ENCODE measurements at places on chromosomes 16 and 17.

DNA sequence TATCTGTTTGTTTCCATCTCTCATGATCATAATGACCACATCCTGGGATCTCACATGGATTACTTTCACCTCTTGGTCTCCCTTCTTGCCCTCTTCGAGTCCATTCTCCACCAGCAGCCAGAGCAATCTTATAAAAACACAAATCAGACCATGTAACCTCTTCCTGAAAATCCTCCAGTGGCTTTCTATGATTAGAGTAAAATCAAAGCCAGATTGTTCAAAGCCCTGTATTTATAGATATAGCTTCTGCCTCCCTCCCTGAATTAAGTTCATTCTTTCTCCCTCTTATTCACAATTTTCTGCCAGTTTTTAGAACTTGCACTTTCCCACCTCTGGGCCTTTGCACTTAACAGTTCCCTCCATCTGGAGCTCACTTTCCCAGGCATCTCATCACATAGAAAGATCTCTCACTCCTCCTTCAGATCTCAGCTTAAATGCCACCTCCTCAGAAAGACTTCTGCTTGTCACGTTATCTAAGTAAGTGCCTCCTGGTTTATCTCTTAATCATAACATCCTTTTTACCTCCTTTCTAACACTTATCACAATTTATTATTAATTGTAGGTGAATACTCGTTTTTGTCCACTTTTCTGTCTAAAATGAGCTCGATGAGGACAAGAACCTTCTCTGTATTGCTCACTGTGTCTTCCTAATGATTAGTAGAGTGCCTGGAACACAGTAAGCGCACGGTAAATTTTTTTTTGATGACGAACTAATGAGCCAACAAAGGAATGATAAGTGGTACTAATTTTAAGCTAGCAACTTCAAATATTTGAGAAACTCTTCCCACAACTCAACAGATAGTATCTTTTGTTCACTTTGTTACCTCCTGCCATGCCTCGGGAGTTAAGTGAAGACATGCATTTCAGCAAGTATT is 80.5 kb downstream of the CYB561 start:
- DNase-seq: no peak

DNA sequence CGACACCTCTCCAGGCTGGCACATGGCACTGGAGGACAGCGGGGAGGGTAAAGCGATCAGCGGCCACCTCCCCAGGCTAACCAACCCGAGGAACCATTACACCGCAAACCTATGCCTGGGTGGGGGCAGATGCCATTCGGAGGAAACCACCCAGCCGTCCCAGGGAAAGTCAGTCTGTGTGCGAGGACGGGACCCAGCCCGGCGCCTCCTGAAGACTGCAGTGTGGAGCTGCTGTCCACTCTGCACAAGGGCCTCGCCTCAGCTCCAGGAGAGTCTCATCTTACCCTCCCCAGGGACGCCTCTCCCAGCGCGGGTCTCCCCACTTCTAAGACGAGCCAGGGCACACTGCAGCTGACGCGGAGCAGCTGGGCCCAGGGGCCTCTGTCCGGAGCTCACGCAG is 8.0 kb downstream of the SLC38A10 start:
- no peak for DNase-seq

DNA sequence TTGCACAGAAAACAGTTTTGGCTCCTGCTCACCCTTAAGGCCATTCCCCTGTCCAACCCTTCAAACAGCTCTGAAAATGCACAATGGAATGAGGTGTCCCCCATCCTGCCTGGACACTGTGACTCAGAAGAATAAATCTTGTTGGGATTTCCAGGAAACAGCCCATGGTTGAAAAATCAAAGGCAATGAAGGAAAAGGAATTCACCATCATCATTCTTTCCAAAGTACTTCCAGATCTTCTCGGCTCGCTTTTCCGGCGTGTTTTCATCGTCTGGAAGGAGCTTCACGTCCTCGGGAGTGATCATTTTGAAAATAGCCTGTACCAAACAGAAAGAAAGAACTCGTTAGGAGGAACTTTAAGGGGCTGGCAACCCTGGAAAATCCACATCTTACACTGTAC is 4.3 kb downstream of the RCVRN start:
- DNase-seq: no peak

GRCh38 chr17:73013301-73013700 is 79.2 kb downstream of the SLC39A11 start:
- no peak for DNase-seq

DNA sequence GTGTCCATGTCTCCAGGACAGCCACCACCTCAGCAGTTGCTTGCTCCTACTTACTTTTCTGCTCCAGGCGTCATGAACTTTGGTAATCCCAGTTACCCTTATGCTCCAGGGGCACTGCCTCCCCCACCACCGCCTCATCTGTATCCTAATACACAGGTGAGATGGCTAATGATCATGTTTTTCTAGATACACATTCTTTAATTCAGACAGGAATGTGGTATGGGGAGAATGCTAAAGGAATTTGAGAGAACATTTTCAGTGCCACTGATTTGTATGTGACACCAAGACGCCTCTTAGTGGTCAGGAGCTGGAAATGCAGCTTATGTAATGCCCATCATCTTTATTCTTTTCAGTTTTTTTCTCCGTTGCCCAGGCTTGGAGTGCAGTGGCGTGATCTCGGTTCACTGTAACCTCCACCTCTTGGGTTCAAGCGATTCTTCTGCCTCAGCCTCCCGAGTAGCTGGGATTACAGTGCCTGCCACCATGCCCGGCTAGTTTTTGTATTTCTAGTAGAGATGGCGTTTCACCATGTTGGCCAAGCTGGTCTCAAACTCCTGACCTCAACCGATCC is 8.9 kb upstream of the RAPGEFL1 start:
- DNase-seq: no peak

- DNase-seq: no peak
Observed at GRCh38 chr16:61002479-61003204, 1033.6 kb downstream of the CDH8 start.

DNA sequence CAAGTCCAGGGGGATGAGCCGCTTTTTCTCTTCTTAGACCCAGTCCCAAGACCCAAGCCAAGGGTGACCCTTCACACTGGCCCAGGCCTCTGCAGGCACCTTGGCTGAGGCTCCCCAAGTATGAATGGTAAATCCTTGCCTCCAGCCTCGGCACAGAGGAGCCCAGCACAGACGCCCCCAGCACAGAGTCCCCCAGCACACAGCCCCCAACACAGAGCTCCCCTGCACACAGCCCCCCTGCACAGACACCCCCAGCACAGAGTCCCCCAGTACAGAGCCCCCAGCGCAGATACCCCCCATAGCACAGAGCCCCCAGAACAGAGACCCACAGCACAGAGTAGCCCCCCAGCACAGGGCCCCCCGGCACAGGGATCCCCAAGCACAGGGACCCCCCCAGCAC is 1.0 kb upstream of the MCRIP2 start:
- no peak for DNase-seq

DNA sequence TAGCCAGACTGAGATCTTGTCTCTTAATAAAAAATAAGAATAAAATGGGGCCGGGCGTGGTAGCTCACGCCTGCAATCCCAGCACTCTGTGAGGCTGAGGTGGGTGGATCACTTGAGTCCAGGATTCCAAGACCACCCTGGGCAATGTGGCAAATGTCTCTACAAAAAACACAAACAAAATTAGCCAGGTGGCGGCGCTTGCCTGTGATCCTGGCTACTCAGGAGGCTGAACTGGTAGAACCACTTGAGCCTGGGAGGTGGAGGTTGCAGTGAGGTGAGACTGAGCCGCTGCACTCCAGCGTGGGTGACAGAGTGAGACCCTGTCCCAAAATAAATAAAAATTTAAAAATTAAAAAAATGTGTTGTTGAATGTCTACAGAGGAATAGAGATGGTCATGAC is 2.9 kb upstream of the DEF8 start:
- DNase-seq: no peak
